ENCODE measurements at places on chromosomes 16 and 17. TPM values are rescaled to one million over a fixed set of nuclear protein-coding genes. Genes with fewer than 3 reads are reported as not detected.

- DNase-seq, result peak; percentile 51
Observed at GRCh38 chr17:44353672-44354331, 8.7 kb downstream of the GRN start.

Gene CCDC40
- polyA plus RNA-seq, result 5.7 TPM

DNA sequence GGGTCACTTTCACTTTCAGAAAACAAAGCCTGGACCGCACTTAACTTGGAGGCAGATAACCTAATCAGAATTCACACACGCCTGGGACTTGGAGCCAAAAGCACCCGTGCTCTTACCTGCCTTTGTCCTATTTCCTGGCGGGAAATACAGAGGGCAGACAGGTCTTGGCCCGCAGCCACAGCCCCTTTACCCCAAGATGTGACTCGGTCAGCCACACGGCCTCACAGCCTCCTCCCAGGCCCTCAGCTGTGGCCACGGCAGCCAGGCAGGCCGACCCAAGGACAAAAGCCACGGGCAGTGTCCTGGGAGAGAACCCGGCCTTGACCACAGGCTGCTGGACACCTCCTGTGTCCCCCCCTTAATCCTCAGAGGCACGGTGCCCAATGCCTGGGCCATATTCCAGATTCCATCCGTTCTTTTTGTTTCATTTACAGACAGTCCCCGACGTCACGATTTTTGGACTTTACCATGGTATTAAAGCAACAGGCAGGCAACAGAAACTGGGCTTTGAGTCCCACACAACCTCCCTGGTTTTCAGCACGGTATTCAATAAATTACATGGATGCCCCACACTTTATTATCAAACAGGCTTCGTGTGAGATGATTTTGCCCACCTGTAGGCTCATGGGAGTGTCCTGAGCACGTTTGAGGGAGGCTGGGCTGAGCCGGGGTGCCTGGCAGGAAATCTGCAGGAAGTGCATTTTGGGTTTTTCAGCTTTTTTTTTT is 30.1 kb upstream of the GAA start:
- DNase-seq, result no peak

- peak; percentile 46 for DNase-seq
Observed at GRCh38 chr17:44324092-44324570, 492 bp downstream of the SLC25A39 start.

DNA sequence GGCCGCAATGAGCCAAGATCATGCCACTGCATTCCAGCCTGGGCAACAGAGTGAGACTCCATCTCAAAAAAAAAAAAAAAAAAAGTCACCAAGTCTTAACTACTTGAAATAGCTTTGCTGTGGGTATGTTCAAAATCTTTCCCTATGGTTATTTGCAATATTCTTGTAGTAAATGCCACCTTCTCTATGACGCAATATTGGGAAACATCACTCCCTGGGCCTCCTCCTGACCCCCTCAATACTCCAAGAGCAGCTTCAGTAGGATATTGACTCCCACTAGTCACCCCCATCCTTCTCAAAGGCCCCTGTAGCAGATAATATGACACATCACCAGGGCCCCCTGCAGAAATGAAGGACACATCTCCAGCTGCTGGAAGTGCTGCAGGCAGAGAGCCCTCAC is 137.8 kb downstream of the AIPL1 start:
- DNase-seq, result no peak

- DNase-seq, result no peak
Observed at GRCh38 chr17:45775148-45775547, 9.0 kb upstream of the CRHR1 start.

GRCh38 chr17:65698381-65699061 is 137.1 kb upstream of the AXIN2 start:
- DNase-seq, result no peak

DNA sequence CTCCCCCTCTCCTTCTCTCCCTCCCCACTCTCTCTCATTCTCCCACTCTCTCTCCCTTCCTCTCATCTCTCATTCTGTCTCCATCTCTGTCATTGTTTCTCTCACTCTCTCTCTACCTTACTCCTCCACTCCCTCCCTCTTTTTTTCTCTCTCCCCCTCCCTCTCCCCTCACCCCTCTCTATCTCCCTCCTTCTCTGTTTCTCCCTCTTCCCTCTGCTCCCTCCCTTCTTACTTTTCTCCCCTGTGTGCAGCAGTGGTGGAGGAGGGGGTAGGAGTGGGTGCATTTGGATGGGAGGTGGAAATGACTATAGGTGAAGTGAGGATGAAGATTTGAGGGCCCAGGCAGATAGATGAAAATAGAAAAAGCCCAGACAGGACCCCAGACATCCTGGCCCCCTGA is 70.9 kb downstream of the HLF start:
- DNase-seq, result no peak

Gene TEX19
- not detected for polyA plus RNA-seq

Gene CA5A
- polyA plus RNA-seq, result 0.03 TPM

- no peak for DNase-seq
Observed at GRCh38 chr16:56303066-56303715, 111.9 kb downstream of the GNAO1 start.

DNA sequence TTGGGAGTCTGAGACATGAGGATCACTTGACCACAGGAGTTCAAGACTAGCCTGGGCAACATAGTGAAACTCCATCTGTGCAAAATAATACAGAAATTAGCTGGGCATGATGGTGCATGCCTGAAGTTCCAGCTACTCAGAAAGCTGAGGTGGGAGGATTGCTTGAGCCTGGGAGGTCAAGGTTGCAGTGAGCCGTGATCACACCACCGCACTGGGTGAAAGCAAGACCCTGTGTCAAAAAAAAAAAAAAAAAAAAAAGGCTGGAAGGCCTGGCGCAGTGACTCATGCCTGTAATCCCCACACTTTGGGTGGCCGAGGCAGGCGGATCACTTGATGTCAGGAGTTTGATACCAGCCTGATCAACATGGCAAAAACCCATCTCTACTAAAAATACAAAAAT is 8.1 kb downstream of the UBN1 start:
- no peak for DNase-seq

DNA sequence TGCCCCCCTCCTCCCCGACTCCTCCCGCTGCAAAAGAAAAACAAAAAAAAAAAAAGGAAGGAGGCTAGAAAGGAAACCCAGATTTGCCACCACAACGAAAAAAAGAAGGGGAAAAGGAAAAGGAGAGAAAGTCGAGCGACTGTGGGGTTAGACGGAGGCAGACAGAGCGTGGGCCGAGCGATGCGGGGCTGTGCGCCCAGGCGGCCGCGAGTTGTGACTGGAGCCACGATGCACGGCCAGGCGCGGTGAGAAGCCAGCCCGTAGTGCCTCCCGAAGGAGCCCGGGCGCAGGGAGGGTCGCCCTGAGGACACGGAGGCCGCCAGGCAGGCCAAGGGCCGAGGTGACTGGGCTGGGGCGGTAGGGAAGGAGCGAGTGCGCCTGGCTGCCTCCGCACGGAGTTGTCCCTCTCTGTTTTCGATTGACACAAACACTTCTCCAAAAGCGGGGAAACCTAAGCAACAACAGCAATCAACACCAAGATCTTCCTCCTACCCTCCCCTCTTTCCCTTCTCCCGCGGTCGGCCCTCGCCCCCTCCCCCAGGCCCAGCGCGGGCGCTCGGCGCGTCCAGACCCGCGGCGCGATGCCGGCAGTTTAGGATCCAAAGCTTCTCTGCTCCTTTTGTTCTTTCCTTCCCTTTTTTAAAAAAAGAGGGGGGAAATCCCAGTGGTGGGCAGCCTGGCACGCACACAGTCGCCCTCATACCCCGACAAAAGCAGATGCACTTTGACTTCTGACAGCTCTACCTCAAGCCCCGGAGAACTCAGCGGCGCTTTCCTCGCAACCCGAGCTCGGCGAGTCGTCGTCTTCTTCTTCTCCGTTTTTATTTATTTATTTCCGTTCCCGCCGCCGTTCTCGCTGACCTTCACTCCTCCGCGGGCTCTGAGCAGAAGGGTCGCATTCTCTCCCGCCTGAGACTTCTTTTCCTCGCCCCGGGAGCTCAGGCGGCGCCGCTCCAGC is at the start of gene LHX1:
TSS of gene LHX1 (plus strand) at position 475 of the 958 bp plus-strand sequence. CDS start 723 bp downstream, outside the sequence.
- no peak for DNase-seq

Gene TERB1
- 0.09 TPM for polyA plus RNA-seq

- DNase-seq, result peak; percentile 9
Observed at GRCh38 chr17:76909971-76910760, 42.0 kb downstream of the MGAT5B start.

GRCh38 chr16:31700530-31701388 is 172.8 kb upstream of the ZNF267 start:
- DNase-seq, result peak; percentile 81

GRCh38 chr17:73343739-73344454 is 32.1 kb upstream of the CDC42EP4 start:
- DNase-seq, result no peak

Gene CPHXL2
- 0.06 TPM for polyA plus RNA-seq

- DNase-seq, result no peak
Observed at GRCh38 chr16:66689282-66689681, 7.3 kb downstream of the CMTM4 start.
